ENCODE measurements at places on chromosomes 2 and 18.

- no peak for DNase-seq
Observed at GRCh38 chr2:113876503-113877387, 13.1 kb upstream of the ACTR3 start.

DNA sequence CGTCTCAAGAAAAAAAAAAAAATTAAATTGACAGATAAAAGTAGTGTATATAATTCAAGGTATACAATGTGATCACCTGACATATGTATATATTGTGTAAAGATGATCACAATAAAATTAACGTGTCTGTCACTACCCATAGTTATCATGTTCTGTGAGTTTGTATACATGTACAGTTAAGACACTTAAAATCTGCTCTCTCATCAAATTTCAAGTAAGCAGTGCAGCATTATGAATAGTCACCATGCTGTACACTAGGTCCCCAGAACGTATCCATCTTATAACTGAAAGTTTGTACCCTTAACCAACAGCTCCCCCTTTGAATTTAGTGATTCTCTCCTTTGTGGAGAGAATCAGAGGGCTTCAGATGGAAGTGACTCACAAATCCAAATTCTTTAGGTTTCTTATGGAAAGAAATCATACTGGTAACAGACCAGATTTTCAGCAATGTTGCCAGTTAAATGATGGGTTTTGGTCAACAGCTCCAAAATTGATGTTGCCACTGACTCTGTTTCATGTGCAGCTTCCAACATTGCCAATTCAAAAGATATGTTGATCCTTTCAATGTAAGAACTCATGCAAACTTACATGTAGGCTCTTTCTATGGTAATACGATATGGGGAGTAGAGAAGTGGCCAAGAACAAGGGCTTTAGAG is 281.5 kb downstream of the AFF3 start:
- DNase-seq, result no peak

DNA sequence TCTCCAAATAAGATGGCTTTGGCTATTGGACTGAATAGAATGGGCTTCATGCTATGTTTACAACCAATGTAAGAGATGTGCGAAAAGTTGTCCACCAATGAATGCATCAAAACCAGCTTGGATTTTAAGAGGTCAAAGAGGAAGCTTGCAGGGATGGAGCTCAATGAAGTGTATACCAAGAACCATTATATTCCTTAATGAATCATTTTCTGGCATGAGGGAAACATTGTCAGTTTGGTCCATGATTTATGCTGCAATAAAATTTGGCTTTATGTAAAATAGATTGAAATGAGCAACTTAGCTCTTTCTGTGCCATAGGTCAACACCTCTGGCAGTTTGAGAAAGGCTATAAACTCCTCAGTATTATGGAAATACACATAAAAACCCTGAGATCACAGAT is 107.3 kb downstream of the SH3BP4 start:
- no peak for DNase-seq

DNA sequence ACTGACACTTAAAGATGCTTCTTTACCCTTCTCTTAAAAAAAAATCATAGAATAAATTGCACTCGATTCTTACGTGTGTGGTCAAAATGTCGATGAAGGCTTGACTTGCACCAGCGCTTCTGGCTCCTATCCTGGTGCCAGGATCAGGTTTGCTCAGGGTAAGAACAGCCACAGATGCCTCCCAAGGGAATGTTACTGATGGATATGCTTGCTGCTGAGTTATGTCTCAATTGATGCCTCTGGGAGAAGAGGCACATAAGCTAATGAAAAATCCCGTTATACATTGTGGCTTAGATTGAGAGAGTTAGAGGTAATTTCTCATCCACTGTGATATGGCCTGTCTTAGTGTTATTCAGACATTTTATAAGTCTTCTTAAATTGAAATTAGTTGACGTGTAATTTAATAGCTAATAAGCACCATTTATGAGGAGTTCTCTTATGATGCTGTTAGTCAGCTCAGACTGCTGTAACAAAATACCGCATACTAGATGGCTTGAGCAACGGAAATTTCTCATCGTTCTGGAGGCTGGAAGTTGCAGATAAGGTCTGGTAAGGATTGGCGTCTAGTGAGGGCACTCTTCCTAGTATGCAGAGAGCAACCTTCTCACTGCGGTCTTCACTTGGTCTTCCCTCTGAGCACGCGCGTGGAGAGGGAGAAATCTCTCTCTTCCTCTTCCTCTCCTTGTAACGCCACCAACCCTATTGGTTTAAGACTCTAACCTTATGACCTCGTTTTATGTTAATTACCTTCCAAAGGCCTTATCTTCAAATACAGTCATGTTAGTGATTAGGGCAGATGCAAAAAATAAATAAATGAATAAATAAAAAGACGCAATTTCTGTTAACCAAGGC is 116.6 kb upstream of the NOSTRIN start:
- DNase-seq, result no peak

GRCh38 chr18:49456794-49457193 is 3.7 kb downstream of the DYM start:
- DNase-seq, result no peak

DNA sequence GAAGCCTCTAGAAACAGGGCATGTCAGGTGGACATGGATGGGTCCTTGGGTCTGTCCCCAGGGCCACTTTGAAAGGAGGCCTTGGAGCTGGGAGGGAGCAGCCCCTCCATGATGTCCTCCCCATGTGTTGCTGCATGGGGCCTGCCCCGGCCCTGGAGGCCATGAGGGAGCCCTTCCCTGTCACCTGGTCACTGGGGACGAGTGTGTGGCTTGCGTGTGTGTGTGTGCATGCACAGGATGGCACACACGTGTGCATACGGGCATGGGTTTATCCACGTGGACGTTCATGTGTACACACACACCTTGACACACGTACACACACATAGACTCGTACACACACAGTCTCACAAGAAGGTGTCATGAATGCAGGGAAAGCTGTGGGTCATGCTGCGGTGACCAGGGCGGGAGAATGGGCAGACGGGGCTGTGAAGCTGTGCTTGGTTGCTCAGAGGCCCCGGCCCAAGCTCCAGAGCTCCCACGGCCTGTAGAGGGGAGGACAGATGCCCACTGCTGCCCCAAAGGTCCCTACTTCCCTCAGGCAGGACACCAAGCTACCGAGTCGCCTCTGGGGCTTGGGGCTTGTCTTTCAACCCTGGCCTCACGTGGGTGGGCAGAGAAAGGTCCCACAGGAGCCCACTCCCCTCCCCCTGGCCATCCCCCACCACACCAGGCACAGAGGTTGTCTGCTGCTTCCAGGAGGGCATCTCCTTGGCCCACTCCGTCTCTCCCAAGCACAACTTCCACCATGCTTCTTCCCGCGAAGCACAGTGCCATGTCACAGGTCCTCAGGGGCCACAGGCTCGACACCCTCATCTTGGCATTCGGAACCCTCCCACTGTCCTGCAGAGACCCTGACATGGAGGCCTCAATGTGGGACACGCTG is 42.3 kb upstream of the GPC1 start:
- no peak for DNase-seq

DNA sequence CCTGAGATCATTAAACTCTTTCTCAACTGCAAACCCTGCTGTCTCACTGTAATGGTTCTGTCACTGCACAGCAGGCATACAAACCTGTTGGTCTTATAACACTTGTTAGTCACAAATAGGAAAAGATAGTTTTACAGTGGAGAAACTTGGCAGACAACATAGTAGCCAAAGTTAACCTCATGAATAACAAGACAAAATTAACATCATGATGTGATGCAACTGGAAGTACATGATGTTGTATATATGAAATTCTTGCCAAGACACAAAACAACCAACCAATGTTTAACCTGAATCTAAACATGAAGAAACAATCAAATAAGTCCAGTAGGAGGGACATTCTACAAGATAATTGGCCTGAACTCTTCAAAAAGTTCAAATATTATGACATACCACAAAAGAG is 189.3 kb downstream of the RNF152 start:
- no peak for DNase-seq

GRCh38 chr2:66771359-66771976 is 336.5 kb downstream of the MEIS1 start:
- DNase-seq, result no peak

- DNase-seq, result peak; percentile 62
Observed at GRCh38 chr2:9205963-9206948, at the start of gene ASAP2. ASAP2 (plus strand) TSS chr2:9206812; CDS start chr2:9207105, 293 bp downstream.

- DNase-seq, result no peak
Observed at GRCh38 chr18:39496986-39497385, 1931.4 kb upstream of the CELF4 start.

DNA sequence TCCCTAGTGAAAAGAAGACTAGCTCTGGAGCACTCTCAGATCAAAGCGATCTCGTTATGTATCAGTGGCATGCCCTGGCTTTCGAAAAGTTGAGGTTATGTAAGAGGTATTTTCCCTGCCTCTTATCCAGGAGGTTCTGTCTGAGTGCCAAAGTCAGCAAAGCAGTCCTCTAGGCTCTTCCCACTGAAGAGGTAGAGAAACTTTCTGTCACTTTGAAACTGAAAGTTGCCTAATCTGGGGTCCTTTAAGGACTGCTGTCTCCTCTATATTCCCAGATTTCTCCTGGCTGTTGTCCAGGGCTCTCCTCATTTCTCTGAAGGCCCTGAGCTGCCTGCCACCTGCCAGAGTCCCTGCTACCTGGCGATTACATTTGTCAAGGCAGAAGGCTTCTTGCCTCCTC is 96.3 kb downstream of the B3GNT2 start:
- DNase-seq, result no peak

- no peak for DNase-seq
Observed at GRCh38 chr2:233041722-233042323, 9.4 kb downstream of the NEU2 start.

DNA sequence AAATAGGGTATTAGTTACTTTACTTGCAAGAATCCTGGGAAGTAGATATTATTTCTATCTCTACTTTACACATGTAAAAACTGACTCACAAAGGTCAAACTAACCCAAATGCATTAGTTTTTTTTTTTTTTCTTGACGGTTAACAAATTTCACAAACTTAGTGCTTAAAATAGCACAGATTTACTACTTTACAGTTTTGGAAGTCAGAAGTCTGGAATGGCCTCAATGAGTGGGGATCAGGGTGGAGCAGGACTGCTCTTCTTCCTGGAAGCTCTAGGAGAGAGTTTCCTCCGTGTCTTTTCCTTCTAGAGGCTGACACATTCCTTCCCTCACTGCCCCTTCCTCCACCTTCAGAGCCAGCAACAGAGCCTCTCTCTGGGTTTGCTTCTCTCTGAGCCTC is 117.2 kb downstream of the COL6A3 start:
- no peak for DNase-seq

- no peak for DNase-seq
Observed at GRCh38 chr2:189751080-189751658, 11.4 kb downstream of the OSGEPL1 start.

- no peak for DNase-seq
Observed at GRCh38 chr2:106953779-106954178, 67.8 kb upstream of the ST6GAL2 start.

- DNase-seq, result no peak
Observed at GRCh38 chr18:34866739-34867138, 156.6 kb downstream of the DTNA start.

GRCh38 chr2:10462178-10463083 is 14.3 kb upstream of the ODC1 start:
- DNase-seq, result no peak

DNA sequence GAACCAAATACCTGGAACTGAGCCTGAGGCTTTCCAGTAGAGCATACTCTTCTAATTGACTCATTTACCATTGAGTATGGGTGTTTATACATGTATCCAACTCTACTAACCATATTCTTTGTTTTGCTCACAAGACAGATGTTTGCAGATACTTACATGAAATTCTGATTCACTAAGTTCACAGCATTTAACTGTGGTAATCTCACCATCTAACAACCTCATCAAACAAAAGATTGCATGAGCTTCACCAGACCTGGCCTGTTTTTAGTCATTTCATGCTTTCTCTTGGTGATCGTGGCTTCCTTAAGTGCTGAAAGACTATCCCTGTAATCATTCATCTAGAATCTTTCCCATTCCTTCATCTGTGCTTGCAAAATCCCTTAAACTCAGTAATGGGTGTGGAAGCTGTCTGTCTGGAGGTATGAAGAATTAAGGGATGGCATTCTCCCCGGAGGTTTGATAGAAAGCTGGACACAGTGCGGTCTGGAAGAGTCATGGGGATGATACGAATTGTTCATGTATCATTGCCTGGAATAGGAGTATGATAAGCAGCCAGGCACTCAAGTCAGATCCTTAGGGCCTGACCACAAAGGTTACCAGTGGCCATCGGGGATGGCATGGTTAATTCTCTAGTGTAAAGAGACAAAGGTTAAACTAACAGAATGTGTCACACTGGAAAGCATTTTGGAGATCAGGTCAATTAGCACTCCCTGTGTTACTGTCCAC is 42.0 kb upstream of the IL1R1 start:
- no peak for DNase-seq

GRCh38 chr18:35753306-35753910 is 171.9 kb downstream of the GALNT1 start:
- DNase-seq, result no peak

DNA sequence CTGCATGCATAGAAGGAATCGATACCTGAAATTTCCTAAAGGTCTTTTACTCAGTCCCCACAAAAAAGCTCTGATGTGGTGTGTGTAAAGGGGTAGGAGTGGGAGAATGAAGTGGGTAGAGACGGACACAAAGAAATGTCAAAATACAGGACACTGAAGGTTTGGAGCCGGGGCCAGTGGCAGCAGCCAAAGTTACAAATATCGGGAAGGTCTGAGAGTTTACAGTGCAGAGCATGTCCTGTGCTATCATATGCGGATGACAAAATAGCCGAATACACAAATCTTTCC is 89.9 kb upstream of the STON1 start:
- no peak for DNase-seq

DNA sequence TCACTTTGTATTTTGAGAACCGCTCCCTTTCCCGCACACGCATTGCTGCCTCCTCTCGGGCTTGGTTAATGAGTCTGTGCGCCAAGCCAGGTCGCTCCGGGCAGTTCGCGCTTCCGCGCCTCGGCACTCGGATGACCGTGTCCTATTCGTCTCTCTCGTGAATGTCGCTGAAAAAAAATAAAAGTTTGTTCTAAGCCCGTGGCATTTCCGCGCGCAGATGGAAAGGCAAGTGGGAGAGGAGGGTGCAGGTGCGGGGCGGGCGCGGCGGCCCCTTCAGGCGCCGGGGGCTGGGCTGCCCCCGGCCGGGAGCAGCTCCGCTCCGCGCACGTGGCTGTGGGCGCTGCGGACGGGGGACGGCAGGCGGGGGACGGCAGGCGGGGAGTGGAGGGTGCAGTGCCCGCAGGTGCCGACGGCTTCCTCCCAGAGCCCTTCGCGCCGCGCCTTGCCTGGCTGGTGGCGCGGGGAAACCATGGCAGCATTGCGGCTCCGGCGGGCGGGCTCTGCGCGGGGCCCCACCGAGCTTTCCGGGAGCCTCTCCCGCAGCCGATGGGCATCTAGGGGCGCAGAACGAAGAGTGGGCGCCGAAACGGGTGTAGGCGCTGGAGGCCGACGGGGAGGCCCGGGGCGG is 159.6 kb upstream of the SIX2 start:
- peak; percentile 20 for DNase-seq

Measured in GM06990 (cell line).